ENCODE measurements at places on chromosomes 2 and 18. TPM values are rescaled to one million over a fixed set of nuclear protein-coding genes. Genes with fewer than 3 reads are reported as not detected.

- H3K4me1 ChIP-seq = peaks cover 9% of the 10 kb centered on the region
- no peaks in the 10 kb centered on the region for H3K36me3 ChIP-seq
- peak; percentile 85 for DNase-seq
- H3K27me3 ChIP-seq = no peaks in the 10 kb centered on the region
- H3K4me3 ChIP-seq = peak overlapping the region; percentile 59
These were observed 137.0 kb downstream of the BCL11A start for GRCh38 chr2:60416221-60417008.

- H3K27me3 ChIP-seq = peaks cover 30% of the 10 kb centered on the region
- no peaks in the 10 kb centered on the region for H3K36me3 ChIP-seq
- DNase-seq = peak; percentile 90
- H3K4me3 ChIP-seq = peak overlapping the region; percentile 91
- H3K27ac ChIP-seq = no peak overlapping the region
These were observed 6.8 kb upstream of the CRYBA2 start for GRCh38 chr2:218999881-219000568.

GRCh38 chr2:206832873-206833272 is 67.5 kb downstream of the FASTKD2 start:
- H3K27me3 ChIP-seq = no peaks in the 10 kb centered on the region
- H3K4me1 ChIP-seq = no peaks in the 10 kb centered on the region
- no peak overlapping the region for H3K27ac ChIP-seq
- no peak overlapping the region for H3K4me3 ChIP-seq
- DNase-seq = no peak

DNA sequence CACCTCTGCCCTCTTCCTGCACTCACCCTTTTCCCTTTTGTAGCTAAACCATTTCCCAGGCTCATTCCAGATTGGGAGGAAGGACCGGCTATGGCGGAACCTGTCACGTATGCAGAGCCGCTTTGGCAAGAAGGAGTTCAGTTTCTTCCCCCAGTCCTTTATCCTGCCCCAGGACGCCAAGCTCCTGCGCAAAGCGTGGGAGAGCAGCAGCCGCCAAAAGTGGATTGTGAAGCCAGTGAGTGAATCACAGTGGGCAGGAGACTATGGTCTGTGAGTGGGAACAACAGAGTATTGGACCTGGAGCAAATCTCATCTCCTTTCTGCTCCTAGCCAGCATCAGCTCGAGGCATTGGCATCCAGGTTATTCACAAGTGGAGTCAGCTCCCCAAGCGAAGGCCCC is 35.0 kb upstream of the CYP27A1 start:
- H3K36me3 ChIP-seq = peaks cover 87% of the 10 kb centered on the region
- H3K27ac ChIP-seq = no peak overlapping the region
- H3K4me1 ChIP-seq = no peaks in the 10 kb centered on the region
- H3K4me3 ChIP-seq = no peak overlapping the region

GRCh38 chr2:241843321-241844065 is 15.2 kb downstream of the PDCD1 start:
- H3K36me3 ChIP-seq = no peaks in the 10 kb centered on the region
- H3K4me1 ChIP-seq = no peaks in the 10 kb centered on the region
- DNase-seq = peak; percentile 46
- H3K4me3 ChIP-seq = no peak overlapping the region

The ANO7 gene
- total RNA-seq = 8.1 TPM

Data from endodermal cell (in vitro differentiated cells).